CD4-positive, CD25-positive, alpha-beta regulatory T cell (primary cell): ENCODE measurements at places on chromosomes 4 and X.

DNA sequence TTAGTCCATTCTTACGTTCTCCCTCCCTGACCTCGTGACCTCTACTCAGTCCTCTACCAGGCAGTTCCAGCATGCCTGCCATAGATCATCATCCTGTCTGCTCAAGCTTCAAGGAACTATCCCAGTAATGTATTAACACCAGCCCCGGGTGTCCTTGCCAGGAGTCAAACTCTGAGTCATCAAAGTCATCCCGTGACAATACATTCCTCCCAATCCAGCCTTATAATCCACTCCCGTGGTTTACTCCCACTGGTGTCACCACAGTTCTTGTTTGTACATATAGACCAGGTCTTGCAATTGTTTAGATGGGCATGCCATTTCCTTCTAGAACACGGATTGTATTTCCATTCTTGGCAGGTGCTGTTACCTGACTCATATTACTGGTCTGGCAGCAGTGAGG, 68.7 kb upstream of the TAB3 start:
- no peak for DNase-seq

DNA sequence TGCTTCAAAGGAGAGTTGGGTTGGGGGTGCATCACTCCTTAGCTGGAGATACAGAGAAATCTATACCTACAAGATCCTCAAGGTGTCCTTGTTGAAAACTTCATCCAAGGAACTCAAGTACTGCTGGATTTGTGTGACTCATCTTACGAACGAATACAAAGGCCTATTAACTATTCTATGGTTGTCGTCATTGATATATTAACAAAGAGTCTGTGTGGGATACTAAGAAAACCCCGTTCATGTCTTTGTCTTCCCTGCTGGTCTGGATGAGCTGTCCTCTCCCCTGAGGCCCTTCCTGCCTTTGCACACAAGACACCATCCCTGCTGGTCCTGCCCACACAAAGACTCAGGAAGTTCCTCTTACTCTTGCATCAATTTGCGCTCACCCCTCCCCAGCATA, 54.9 kb upstream of the IRF2 start:
- no peak for DNase-seq

DNA sequence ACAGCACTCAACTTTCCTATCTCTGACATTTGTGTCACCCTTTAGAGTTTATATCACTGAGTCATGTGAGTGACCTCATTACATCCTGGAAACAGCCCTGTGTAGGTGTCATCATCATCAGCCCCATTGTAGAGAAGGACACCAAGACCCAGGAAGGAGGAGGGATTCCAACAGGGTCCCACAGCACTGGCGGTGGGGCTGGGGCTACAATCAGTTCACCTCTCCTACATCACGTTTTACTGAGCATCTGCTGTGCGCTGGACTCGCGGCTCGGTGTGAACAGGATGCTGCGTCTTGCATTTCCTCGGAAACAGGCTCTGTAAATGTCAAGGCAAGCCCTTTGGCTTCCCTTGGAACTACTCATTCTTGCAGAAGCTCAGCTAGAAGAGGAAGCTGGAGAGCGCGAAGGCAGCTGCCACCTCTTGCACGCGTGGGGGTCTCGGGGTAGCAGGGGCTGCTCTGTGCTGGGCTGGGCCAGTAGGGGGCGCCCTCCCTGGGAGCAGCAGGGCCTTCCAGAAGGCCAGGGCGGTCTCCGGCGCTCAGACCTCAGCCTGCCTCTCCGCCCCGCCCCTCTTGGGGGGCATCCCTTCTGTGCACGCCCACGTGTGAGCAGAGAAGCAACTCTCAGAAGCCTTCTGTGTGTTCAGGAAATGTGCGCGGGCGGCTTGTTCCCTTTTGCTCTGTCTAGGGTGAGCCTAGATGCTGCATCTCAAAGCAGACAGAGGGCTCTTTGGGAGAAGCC, 29.0 kb downstream of the REELD1 start:
- DNase-seq: peak; percentile 7

DNA sequence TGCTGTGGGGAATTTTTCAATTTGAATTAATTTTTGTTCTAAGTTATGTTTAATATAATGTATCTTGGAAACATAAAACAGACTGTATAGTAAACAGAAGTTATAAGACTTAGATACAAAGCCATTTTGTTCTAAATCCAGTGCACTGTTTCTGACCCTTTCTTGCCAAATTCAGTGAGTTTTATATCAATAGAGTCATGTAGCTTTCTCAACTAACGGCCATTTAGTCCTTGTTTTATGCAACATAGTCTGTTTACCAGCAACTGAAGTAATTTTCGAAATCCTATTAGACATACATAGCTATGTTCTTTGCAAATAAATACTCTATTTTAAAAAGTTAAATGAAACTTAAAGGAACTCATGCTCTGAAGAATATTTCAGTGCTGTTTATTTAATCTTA, 242.8 kb downstream of the ADGRL3 start:
- DNase-seq: no peak

DNA sequence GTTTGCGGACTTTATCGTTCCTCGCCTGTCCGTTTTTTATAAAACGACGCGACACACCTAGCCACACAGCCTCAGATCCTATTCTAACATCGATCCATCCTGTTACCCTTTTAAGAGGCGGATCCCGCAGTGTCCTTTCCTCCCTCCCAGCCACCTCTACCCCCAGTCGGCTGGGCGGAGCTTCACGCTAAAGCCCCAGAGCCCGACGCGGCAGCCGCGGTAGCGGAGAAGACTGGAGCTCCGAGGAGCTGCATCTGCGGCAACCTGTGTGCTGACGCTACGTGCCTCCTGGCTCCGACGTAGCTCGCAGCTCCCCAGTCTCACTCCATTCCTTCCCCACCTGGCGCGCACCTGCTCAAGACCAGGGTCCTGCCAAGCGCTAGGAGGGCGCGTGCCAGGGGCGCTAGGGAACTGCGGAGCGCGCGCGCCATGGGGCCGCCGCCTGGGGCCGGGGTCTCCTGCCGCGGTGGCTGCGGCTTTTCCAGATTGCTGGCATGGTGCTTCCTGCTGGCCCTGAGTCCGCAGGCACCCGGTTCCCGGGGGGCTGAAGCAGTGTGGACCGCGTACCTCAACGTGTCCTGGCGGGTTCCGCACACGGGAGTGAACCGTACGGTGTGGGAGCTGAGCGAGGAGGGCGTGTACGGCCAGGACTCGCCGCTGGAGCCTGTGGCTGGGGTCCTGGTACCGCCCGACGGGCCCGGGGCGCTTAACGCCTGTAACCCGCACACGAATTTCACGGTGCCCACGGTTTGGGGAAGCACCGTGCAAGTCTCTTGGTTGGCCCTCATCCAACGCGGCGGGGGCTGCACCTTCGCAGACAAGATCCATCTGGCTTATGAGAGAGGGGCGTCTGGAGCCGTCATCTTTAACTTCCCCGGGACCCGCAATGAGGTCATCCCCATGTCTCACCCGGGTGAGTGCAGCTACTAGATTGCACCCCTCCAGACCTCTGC, at the start of gene RNF128:
Gene RNF128, plus strand, starts transcription at position 217 of the 953 bp plus-strand sequence. Its CDS starts 213 bp downstream, at position 430.
- DNase-seq: peak; percentile 21

DNA sequence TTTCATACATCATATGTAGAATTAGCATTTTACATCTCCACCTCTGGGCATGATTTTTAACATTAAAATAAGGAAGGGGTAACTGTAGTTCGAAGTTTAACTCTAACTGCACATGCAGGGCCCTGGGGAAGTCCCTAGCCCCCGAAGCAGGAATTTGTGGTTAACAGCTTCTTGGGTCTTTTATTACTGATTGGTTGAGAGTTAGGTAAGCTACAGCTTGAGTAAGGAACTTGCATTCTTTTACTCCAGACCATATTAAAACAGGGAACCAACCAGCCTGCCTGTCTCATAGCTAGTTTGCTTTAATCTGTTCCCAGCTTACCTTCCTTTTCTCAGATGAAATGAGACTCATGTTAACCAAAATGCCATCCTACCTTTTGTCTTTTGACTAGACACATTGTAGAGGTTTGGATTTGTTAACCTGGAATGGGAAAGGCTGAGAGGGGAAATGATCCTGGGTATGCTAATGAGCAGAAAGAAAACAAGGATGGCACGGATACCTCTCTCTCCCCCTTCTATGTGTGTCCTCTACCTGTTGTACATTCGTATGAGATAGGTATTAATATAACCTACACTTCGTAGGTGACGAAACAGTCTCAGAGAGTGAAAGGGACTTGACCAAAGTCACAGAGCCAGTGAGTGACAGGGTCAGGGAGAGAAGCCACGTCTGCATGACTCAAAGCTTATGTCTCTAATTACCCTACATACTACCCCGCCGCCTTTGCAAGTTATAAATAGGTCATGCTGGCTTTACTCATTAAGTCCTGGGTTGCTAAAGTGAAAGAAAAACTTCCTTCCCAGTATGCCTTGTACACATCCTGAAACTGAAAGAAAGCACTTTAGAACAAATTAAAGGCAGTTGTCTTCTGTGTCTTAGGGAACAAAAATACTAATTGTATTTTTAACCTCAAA, 119.5 kb upstream of the AFF2 start:
- peak; percentile 81 for DNase-seq
